HS-27A (cell line): ENCODE measurements at places on chromosomes 11 and 22.

GRCh38 chr11:64540428-64540825 lies 50.6 kb upstream of the SLC22A12 start:
- no peak for DNase-seq

DNA sequence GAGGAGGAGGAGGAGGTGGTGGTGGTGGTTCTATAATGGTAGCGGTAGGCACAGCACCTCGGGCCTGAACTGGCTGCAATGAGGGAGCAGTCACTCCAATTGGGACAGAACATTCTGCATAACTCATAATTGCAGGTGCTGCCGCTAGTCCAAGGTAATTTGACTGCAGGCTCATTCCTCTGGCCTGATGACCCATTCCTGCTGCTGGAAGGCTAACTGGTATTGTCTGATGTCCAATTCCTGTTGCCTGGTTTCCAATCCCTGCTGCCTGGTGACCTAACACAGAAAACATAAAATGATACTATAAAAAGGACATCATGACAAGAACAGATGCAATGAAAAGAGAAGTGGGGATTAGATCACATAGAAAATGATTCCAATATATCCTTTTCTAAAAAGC lies 7.9 kb upstream of the AGBL2 start:
- DNase-seq, result no peak

- DNase-seq, result no peak
These were observed 582 bp downstream of the SREBF2 start for GRCh38 chr22:41833369-41834004.

DNA sequence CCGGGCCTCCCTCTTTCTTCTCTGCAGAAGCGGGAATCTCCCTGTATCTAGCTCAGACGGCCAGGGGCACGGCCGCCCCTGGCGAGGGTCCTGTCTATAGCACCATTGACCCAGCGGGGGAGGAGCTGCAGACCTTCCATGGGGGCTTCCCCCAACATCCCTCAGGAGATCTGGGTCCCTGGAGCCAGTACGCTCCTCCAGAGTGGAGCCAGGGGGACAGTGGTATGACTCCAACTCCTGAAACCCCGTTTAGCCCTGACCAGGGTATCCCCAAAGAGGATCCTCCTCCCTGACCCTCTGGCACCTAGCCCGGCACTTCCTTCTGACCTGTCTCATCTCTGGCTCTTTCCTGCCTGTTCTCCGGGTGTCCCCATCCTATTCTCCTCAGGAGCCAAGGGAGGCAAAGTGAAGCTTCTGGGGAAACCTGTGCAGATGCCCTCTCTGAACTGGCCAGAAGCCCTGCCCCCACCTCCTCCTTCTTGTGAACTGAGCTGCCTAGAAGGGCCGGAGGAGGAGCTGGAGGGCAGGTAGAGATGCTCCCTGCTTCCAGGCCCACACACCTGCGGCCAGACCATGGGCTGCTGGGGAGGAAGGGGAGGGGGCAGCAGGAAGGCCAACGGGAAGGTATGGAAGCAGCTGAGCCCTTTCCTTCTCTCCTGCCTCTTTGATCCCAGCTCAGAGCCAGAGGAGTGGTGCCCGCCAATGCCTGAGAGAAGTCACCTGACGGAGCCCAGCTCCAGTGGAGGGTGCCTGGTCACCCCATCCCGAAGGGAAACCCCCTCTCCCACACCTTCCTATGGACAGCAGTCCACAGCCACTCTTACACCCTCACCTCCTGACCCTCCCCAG lies 12.9 kb downstream of the ROBO3 start:
- DNase-seq, result no peak

GRCh38 chr11:18452927-18453326 lies 2.7 kb upstream of the LDHAL6A start:
- DNase-seq, result no peak
